ENCODE measurements at places on chromosomes 2 and 18. TPM values are rescaled to one million over a fixed set of nuclear protein-coding genes. Genes with fewer than 3 reads are reported as not detected.

HOXD12 gene
- total RNA-seq: not detected

VAMP8 gene
- 6.7 TPM for total RNA-seq

CXCR4 gene
- 0.85 TPM for total RNA-seq

RAX gene
- not detected for total RNA-seq

LYPD1 gene
- 32.1 TPM for total RNA-seq

EFEMP1 gene
- 2,583 TPM for total RNA-seq

ALPG gene
- total RNA-seq: not detected

CEP192 gene
- total RNA-seq: 36.2 TPM

VIL1 gene
- under 0.01 TPM for total RNA-seq

CRYBA2 gene
- not detected for total RNA-seq

GPAT2 gene
- 7.6 TPM for total RNA-seq

EMX1 gene
- total RNA-seq: under 0.01 TPM

CD28 gene
- not detected for total RNA-seq

GTF3C2 gene
- total RNA-seq: 19.2 TPM

Data from regular cardiac myocyte (primary cell).